ENCODE measurements at places on chromosomes 2 and 18. TPM values are rescaled to one million over a fixed set of nuclear protein-coding genes. Genes with fewer than 3 reads are reported as not detected.

PARD6G gene
- total RNA-seq: 4.7 TPM

DPP10 gene
- total RNA-seq: 0.23 TPM

TBR1 gene
- not detected for total RNA-seq

CRYBA2 gene
- total RNA-seq: not detected

LBH gene
- total RNA-seq: 22.9 TPM

LIMS3 gene
- total RNA-seq: 8.7 TPM

IGFBP2 gene
- total RNA-seq: 80.1 TPM

UGT1A8 gene
- total RNA-seq: not detected

TSPYL6 gene
- not detected for total RNA-seq

DIPK1C gene
- total RNA-seq: 2.5 TPM

GMCL1 gene
- 6.6 TPM for total RNA-seq

- DNase-seq: no peak
These were observed 73.9 kb downstream of the SOX11 start for GRCh38 chr2:5766056-5766455.

DNA sequence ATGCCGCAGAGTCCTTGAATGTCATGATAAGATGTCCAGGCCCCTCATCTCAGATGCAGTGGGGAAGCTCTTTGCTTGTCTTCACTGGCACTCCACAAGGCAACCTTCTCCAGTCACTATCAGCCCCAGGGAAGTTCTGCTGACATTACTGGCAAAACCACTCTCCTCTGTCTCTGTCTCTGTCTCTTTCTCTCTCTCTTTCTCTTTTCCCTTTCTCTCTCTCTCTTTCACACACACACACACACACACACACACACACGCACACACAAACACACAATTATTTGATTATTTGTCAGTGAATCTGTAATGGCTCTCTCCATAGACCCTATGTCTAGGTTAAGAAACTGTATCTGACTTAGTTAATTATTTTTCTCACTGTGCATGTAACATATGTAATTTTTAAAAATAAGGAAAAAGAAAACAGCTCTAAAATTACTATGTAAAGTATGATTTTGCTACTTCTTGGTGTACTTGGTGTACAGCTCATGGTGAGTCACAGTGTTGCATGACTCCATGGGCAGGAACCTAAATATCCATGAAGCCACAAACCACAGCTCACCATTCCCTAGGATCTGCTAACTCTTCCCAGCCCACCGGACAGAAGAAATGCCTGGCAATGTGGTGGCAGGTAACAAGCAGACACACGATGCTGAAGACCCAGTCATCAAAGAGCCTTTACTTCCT, 594.9 kb upstream of the ID2 start:
- DNase-seq: no peak

GRCh38 chr2:118954297-118955060, 12.5 kb downstream of the MARCO start:
- no peak for DNase-seq

- no peak for DNase-seq
These were observed 37.5 kb downstream of the NABP1 start for GRCh38 chr2:191715471-191715870.

GRCh38 chr2:196925768-196926561, 542 bp downstream of the PGAP1 start:
- DNase-seq: peak; percentile 70

DNA sequence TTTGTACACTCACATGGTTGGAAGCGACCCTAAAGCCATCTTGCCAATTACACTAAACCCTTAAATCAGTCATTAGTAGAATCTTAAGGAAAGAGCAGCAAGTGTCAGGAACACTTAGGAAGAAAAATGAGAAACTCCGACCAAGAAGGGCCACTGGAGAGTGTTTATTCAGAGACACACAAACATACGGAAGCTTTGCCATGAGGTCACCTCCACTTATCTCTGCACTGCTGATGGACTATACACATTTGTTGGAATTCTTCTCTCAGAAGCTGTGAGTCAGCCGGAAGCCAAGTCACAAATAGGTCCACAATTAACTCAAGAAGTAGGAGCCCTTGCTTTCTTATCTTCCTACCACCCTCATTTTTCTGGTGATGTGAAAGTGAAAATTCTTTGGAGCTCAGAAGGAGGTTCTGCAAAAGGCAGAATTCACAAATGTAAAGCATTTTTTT, 21.6 kb downstream of the BMP10 start:
- no peak for DNase-seq

GRCh38 chr2:75503048-75503607, 57.6 kb downstream of the EVA1A start:
- DNase-seq: no peak

DNA sequence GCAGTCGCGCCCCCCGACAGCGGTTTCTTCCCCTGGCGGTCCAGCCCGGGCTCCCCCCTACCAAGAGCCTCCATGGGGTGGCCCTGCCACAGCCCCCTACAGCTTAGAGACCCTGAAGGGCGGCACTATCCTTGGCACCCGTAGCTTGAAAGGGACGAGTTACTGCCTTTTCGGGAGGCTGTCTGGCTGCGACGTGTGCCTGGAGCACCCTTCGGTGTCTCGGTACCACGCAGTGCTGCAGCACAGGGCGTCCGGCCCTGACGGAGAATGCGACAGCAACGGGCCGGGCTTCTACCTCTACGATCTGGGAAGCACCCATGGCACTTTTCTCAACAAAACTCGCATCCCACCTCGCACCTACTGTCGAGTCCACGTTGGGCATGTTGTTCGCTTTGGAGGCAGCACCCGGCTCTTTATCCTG, 475 bp downstream of the SLC4A1AP start:
- DNase-seq: no peak

- DNase-seq: no peak
These were observed 115.5 kb downstream of the ESCO1 start for GRCh38 chr18:21484851-21485636.

DNA sequence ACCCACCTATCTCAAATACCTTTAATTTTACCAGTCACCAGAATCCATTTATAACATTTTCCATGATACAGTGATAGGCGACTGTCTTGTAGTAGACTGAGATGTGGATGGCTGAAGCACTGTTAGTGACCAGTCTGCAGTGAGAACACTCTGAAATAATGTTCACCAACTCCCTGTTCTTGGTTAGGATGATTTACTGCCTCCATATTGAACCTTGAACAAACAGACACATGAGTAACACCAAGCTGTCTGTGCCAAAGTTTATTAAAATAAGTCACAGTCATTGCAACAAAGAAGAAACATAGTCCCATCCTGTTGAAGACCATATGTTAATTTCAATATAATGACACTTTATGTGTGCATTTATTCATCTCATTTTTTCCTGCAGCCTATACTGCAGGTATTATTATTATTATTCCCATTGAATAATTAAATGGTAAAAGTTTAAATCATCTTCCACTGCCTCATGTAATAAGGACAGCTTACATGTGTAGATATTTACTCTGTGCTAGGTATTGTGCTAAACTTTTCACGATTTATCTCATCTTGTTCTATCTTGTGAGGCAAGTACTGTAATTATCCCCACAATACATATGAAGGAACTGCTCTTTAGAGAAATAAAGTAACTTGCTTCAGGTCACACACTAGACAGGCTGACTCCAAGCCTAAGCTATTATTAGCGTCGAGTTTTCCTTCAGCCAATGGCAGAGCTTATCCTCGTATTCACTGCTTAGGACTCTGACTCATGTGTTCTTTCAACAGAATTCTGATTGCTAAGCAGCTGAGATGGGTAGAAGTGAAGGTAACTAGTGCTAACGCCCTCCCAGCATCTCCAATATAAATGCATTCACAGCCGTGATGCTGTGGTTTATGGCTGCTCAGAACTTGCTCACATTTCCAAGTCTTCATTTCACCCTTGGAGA, 62.5 kb downstream of the ONECUT2 start:
- DNase-seq: no peak

- DNase-seq: no peak
These were observed 51.9 kb downstream of the SETBP1 start for GRCh38 chr18:44732599-44732998.

GRCh38 chr2:104120171-104120570, 733.7 kb upstream of the POU3F3 start:
- DNase-seq: no peak

DNA sequence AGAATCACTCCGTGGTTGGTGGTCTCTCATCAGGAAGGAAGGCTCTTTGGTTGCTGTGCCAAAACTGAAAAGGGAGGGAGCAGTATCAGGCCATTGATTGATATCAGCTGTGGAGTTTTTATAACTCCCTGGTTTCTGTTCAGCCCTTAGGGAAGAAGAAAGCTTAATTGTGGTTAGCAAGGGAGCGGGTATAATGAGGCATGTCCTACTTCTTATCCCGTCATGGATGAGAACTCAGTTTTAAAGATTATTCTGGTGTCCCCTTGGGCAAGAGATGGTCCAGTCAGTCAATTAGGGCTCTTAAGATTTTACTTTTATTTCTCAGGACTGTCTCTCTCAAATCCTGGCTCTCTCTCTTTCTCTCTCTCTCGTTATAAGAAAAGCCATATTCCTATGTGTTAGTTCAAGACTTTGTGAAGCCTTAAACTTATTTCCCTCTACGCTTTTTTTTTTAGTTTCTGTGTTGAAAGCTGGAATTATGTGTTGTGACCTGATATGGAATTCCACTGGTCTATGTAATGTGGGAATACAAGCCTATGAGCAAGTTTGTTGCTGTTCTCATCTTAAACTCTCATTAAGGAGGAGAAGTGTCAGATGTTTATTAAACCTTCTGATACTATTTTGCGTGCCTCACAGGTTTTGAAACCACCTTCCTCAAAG, 514.0 kb upstream of the CDH2 start:
- DNase-seq: no peak

- peak; percentile 53 for DNase-seq
These were observed 477 bp downstream of the ACVR1 start for GRCh38 chr2:157875641-157876065.

GRCh38 chr2:55009277-55010060, 40.8 kb downstream of the RTN4 start:
- no peak for DNase-seq

DNA sequence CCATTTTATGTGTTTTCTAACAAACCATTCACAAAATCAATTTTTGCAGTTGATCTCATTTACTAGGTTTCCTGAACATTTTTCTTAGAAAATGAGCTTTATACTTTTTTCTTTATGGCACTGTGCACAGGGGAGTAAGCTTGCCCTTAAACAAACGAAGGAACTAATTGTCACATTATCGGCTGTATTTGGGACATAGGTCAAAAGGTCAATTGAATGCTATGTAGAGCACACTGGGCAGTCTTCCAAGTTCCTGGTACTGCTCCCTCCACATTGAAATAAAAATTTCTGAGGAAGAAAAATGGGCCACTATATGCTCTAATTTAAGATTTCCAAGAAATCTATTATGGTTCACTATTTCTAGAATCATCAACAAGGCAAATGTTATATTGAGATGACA, 93.6 kb upstream of the TMEFF2 start:
- no peak for DNase-seq

- no peak for DNase-seq
These were observed 228.0 kb upstream of the MEX3C start for GRCh38 chr18:51425475-51425874.

DNA sequence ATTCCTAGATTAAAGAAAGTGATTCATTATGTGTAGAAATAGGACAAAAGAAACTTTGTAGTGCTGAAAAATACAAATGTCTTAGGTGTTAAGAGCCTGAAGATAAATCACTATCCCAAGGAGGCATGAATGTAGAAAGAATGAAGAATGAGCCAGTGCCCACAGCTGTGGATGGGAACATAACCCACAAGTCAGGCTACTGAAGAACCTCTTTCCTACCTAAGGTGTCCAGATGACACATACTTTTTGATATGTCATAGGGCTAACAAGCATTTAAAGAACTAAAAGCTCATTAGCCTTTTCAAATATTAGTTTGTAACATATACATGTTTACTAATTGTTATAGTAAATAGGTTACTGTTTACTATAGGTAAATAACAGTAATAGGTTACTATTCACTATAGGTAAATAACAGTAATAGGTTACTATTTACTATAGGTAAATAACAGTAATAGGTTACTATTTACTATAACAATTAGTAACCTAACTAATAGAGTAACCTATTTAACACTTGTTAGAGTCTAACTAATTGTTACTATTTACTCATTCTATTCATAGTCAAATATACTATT, 275.0 kb upstream of the KYNU start:
- DNase-seq: no peak

DNA sequence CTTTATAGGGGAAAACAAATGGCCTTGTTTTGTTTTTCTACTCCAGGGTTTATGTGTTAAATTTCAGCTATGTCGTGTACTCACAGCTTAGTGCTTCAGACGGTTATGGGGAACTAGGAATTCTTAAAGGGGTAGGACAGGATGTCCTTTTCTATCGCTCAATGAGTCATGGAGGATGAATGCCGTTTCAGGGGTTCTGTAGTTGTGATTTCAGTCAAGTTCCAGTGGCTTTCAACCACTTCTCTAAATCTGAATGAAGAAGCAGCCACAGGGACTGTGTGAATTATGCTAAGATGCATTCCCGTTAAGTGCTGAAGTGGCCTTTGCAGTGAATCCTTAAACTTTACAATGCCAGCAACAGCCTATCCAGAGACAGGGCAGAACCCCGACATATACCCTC, 1231.7 kb upstream of the ZEB2 start:
- no peak for DNase-seq

DNA sequence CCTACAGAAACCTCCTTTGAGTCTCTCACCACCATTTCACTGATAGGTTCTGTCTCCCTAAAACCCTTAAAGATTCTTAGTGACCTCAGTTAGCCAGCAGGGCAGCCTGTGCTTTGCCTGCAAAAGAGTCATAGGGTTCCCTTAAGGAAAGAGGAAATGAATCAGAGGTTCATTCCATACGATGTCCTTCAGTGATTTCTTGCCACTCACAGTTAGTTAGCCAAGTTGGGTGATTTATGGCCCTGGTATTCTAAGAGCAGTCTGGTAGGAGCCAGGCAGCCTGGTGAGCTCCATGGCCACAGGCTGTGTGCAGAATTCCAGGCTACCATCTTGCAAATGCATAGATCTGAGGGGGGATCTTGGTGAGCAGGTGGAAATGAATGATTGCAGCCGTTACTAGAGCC, 18.7 kb upstream of the CCBE1 start:
- no peak for DNase-seq

Measured in right cardiac atrium (tissue), 5 donors.